ENCODE measurements at places on chromosomes 11 and 22.

DNA sequence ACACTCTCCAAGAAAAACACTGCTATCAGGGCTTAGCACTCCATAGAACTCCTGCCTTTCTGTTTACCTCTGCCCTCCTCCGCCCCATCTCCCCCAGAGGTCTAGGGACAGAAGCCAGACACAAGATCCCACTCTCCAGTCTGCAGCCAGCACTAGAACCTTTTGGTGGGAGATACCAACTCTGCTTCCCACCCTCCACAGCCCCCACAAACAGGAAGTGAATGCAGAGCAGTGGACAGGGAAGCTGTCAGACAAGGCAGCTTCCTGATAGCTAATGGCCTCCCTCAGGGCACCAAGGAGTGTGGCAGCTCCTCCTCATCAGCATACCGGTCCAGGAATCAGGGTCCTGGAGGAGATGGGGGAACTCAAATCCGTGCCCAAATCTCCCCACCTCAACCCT, 5.1 kb downstream of the SCN4B start:
- DNase-seq = no peak

DNA sequence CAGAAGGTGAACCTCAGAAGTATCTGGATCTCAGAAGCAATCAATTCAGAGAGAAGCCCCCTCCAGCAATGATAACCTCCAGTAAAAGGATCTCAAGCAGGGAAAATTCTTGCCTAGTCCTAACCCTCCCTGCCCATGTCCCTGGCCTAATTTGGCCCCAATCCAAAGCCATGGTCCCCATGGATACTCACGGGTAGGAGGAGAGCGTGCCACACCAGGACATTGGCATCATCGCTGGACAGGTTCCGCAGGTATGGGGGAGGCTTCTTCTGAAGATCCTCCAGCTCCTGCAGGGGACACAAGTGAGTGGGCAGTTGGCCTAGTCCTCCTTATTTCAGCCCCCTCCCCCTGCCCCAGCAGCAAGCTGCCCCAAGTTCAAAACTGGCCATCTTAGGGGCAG, 7.3 kb downstream of the UBE2L6 start:
- DNase-seq = no peak

- DNase-seq = no peak
Measured at GRCh38 chr11:63417174-63417852, 47.7 kb downstream of the SLC22A9 start.

- DNase-seq = no peak
Measured at GRCh38 chr11:2902784-2903671, 17.5 kb upstream of the CDKN1C start.

GRCh38 chr11:96341211-96342013, 1.6 kb downstream of the MAML2 start:
- DNase-seq = no peak

DNA sequence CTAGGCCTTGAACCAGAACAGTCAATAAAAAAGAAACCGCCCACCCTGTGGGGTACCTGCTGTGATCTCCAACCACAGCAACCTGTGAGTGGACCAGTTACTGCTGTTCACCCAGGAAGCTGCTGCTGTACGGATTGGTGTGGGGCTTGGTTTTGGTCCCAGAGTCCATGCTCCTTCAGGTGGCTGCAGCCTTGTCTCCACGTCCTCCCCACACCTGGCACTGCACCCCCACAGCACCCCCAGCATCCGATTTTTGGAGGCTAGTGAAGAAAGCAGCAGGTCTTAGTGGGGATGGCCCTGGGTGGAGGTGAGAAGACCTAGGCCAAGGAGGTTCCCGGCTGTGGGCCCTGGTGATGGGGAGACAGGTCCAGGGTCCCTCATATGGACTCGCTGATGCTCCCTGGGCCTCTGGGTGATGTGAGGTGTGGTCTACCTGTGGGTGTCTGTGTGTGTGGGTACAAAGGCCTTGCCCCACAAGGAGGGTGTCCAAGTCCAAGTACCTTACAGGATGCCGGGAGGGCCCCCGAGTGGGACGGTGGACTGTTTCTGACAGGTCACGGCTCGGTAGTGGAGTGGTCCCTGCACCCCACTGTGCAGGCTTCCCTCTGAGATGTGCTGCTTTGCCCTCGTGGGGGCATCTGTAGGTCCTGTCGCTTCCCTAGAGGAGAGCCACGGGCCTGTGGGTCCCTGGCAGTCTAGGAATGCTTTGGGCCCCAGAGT, 283.4 kb downstream of the TBC1D22A start:
- DNase-seq = no peak

GRCh38 chr11:95242845-95243605, 12.0 kb upstream of the SESN3 start:
- no peak for DNase-seq

DNA sequence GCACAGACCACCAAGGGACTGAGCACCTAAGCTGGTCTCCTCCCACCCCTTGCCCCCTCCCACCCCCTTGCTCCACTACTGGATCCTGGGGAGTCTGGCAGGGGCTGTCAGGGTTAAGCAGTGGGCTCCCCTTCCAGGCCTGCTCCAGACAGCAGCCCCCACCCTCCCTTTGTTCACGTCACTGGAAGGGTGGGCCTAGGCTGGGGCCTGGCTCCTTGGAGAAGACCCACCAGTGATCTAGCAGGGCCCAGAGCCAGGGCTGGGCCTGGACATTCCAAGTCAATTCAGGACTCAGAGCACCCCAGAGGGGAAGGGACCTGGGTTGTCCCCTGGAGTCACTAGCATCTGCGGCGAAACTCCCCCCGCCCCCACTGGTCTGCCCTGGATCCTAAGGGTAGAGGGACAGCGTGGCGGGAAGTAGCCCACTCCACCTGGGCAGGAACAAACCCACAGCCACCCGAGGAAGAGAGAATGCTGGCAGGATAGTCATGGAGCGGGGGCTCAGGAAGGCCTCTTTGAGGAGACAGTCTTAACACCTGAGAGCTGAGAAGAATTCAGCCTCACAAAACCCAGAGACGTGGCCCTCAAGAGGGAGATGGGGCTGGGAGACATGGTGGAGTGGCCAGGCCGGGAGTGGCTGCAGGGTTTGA, 45.8 kb downstream of the IGLL1 start:
- no peak for DNase-seq

- DNase-seq = no peak
Measured at GRCh38 chr11:116070520-116070919, 566.3 kb upstream of the CADM1 start.
